COR-L47 (cell line): ENCODE measurements at places on chromosomes 11 and 22.

DNA sequence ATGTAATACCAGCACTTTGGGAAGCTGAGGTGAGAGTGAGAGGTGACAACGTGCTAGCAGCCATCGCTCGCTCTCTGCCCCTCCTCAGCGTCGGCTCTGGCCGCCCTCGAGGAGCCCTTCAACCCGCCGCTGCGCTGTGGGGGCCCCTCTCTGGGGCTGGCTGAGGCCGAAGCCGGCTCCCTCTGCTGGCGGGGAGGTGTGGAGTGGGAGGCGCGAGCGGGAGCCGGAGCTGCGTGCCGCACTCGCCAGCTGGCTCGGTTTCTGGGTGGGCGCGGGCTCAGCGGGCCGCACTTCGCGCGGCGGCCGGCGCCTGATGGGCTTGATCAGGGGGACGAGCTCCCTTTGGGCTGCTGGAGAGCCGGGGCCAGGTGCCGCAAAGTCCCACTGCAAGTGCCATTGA is 98.9 kb upstream of the UBASH3B start:
- DNase-seq = peak; percentile 1

DNA sequence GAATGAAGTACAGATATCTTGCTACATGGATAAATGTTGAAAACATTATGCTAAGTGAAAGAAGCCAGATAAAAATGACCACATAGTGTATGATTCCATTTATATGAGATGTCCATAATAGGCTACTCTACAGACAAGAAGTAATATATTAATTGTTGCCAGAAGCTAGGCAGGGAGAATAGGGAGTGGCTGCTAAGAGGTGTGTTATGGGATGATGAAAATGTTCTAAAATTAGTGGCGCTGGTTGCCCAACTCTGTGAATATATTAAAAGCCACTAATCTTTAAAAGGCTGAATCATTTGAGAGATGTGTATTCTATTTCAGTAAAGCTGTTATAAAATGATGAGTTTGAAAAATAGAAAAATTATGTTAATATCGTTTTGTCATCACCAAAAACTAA is 144.4 kb downstream of the NCAM1 start:
- no peak for DNase-seq

DNA sequence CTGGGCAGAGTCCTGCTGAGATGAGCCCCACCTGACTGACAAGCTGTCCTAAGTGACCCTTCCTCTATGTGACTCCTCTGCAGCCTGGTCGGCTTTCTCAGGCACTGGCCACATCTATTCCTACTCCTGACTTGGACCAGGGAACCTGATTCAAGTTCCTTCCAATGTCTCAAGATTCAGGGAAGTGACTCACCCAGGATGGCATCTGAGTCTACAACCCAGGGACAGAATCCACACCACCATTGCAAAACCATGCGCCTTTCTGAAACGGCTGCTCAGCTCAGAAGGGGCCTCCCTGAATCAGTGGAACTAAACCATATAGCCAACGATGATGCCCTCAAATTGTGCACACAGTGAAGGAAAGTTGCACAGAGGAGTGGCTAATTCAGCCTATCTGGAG is 63.9 kb upstream of the CSNK2A3 start:
- no peak for DNase-seq

DNA sequence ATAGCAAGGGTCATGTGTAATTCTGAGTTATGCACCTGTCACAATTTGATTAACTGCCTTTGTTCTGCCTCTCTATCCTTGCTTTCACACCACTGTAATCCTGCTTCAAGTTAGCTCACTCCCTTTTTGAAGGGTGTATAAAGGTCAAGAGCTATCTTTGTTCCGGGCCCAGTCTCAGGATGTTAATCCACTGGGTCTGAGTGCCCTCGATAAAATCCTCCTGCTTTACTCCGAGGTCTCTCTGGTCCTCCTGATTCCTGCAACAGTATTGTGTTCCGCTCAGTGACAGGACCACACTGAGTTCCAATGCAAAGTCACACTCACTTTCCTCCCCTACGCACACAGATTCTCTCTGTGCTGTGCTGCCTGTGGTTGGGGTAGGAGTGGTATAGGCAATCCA is 186.5 kb downstream of the DYNC2H1 start:
- DNase-seq = no peak

- no peak for DNase-seq
Measured at GRCh38 chr22:49935561-49935960, 17.1 kb downstream of the CRELD2 start.
